Adrenal gland (tissue), 19 donors: ENCODE measurements at places on chromosomes 1 and 21. TPM values are rescaled to one million over a fixed set of nuclear protein-coding genes. Genes with fewer than 3 reads are reported as not detected.

GRCh38 chr1:157641177-157641576 is 43.3 kb upstream of the FCRL4 start:
- DNase-seq, result no peak
- no peaks in the 10 kb centered on the region for H3K36me3 ChIP-seq
- no peaks in the 10 kb centered on the region for H3K4me1 ChIP-seq
- H3K27ac ChIP-seq, result no peak overlapping the region
- H3K4me3 ChIP-seq, result no peak overlapping the region

GRCh38 chr1:157678721-157679120 is 21.8 kb downstream of the FCRL3 start:
- no peaks in the 10 kb centered on the region for H3K4me1 ChIP-seq
- H3K27me3 ChIP-seq, result peaks cover 5% of the 10 kb centered on the region
- DNase-seq, result no peak
- no peaks in the 10 kb centered on the region for H3K36me3 ChIP-seq

GRCh38 chr1:107058245-107059032 is 2.0 kb downstream of the PRMT6 start:
- H3K27me3 ChIP-seq, result no peaks in the 10 kb centered on the region
- no peak overlapping the region for H3K4me3 ChIP-seq
- H3K36me3 ChIP-seq, result no peaks in the 10 kb centered on the region
- peaks cover 11% of the 10 kb centered on the region for H3K4me1 ChIP-seq
- no peak overlapping the region for H3K27ac ChIP-seq
- DNase-seq, result no peak

DNA sequence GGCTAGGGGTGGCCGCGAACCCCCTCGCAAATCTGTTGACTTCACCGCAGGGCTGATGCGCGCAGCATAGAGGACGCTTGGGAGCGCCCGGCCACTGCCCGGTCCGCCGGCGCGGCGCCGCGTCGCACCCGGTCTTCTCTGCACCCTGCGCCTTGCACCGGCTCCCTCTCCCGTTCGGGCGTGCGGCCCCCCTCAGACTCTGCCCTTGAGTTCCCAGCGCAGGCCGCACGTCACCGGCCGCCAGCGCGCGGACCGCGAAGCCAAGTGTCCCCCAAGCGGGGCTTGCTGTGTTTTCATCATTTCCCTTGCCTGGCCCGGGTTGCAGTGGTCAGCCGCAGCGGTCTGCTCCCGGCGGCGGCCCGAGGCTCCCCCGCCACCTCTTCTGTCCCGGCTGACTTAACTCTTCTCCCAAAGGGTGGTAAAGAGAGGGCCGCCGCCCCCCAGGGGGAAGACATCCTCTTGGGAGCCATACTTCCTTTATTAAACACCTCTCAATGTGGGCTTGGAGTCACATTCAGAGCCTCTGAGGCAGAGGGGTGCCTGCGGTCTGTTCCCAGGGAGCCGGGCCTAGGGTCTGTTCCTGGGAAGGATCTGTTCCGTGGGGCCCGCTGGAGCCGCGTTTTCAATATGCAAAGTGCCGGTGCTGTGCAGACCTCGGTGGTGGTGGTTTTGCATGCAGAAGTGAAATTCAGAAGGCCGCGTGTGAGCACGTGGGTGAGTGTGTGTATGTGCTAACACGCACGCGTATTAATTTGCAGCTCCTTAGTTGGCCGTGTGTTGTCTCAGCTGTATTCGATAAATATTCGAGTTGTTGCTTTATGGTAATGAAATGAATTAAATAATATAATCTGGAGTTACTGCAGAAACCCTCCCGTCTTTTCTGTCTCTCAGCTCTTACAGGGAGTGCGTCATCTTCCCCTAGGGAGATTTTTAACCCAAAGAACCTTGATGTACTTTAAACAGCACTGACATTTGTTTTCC is 17.6 kb downstream of the PBX1 start:
- peaks cover 54% of the 10 kb centered on the region for H3K4me1 ChIP-seq
- H3K27ac ChIP-seq, result peak overlapping the region; percentile 69
- H3K27me3 ChIP-seq, result no peaks in the 10 kb centered on the region
- DNase-seq, result peak; percentile 64
- no peak overlapping the region for H3K4me3 ChIP-seq
- no peaks in the 10 kb centered on the region for H3K36me3 ChIP-seq

- H3K4me3 ChIP-seq, result no peak overlapping the region
- no peaks in the 10 kb centered on the region for H3K27me3 ChIP-seq
- no peak for DNase-seq
These were observed 10.8 kb downstream of the NTMT2 start for GRCh38 chr1:170156594-170156993.

GRCh38 chr1:92795166-92795565 is 10.3 kb upstream of the EVI5 start:
- H3K27ac ChIP-seq, result no peak overlapping the region
- no peak for DNase-seq

DNA sequence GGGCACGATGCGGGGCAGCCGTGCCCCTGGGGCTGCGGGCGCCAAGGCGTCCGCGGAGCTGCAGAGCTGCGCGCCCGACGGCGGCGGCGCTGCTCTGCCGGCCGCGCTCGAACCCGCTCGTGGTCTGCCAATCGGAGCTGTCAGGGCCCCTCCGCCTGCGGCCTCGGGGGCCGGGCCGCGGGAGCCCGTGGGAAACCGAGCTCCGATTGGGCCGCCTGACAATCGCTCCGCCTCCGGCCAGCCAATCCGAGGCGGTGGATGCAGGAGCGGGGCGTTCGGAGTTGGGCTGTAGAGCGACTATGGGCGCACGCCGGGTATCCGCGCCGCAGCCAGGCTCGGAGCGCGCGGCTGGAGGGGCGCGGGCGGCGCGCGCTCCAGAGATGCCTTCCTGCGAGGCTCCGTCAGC is 100.5 kb upstream of the SOD1 start:
- peaks cover 7% of the 10 kb centered on the region for H3K4me1 ChIP-seq
- H3K36me3 ChIP-seq, result no peaks in the 10 kb centered on the region
- no peak overlapping the region for H3K27ac ChIP-seq
- DNase-seq, result peak; percentile 71

DNA sequence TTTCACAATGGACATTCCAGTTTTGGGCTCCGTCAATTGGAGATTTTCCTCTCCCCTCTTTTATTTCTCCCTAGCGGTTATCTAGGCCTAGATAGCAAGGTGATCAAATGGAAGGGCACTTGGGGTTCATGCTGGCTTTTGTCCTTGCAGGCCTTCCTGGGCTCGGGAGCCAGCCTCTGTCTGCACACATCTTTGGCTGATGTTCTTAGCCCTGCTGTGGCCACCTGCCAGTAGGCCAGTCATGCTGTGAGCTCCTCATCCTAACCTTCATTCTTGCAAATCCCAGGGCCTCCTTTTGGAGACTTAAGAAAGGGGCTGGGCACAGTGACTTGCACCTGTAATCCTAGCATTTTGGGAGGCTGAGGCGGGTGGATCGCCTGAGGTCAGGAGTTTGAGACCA is 13.5 kb downstream of the TIE1 start:
- no peak overlapping the region for H3K4me3 ChIP-seq
- no peaks in the 10 kb centered on the region for H3K4me1 ChIP-seq
- no peak overlapping the region for H3K27ac ChIP-seq
- no peak for DNase-seq

- no peaks in the 10 kb centered on the region for H3K27me3 ChIP-seq
- H3K4me3 ChIP-seq, result no peak overlapping the region
- no peaks in the 10 kb centered on the region for H3K36me3 ChIP-seq
- peaks cover 15% of the 10 kb centered on the region for H3K4me1 ChIP-seq
These were observed 21.2 kb downstream of the ZYG11B start for GRCh38 chr1:52747450-52747849.

- no peaks in the 10 kb centered on the region for H3K36me3 ChIP-seq
- no peak overlapping the region for H3K27ac ChIP-seq
- H3K4me3 ChIP-seq, result no peak overlapping the region
- H3K27me3 ChIP-seq, result no peaks in the 10 kb centered on the region
- H3K4me1 ChIP-seq, result no peaks in the 10 kb centered on the region
These were observed 2.2 kb upstream of the GBP6 start for GRCh38 chr1:89361681-89362080.

DNA sequence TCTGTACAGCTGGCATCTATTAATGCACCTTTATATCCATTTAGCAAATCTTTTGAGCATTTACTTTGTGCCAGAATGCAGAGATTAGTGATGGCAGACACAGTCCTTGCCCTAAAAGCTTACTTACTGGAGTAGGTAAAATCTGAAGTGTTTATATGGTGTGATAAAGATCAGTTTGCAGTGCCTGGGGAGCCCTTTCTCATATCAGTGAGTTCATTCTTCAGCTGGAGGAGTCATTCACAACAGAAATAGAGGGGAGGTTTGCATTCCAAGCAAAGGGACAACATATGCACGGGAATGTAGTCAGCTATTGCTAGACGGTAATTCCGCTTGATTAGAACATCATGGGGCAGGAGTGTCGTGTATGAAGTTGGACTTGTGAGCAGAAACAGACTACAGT is 8.4 kb downstream of the SLC35F3 start:
- H3K27ac ChIP-seq, result no peak overlapping the region
- H3K4me1 ChIP-seq, result no peaks in the 10 kb centered on the region
- H3K36me3 ChIP-seq, result no peaks in the 10 kb centered on the region
- H3K27me3 ChIP-seq, result no peaks in the 10 kb centered on the region
- no peak for DNase-seq
- H3K4me3 ChIP-seq, result no peak overlapping the region

DNA sequence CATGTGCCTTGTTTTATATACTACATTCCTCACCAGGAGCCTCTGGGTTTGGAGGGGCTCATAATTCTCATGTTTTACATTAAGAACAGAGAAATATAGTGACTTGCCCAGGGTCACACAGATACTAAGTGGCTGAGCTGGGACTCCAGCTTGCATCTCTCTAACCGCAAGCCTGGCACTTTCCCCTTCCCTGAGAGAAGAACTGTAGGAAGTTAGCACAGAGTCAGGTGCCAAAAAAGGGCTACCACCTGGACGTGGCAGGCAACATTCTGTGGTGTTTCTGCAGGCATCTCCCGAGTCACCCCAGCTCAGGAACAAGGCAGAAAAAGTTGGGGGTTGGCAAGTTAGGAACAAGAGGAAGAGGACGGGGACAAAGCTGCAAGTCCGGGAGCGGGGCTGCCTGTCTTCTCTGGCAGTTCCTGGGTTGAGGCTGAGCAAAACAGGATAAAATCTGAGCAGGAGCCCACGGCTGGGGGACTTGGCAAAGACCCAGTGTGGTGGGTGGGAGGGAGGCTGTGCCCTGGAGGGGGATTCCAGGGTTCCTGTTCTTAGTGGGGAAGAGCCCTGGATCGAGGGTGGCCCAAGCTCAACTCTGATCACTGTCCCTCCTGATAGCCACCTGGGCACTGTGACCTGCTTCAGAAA is 9.8 kb downstream of the PLA2G5 start:
- DNase-seq, result no peak
- H3K27ac ChIP-seq, result no peak overlapping the region

DNA sequence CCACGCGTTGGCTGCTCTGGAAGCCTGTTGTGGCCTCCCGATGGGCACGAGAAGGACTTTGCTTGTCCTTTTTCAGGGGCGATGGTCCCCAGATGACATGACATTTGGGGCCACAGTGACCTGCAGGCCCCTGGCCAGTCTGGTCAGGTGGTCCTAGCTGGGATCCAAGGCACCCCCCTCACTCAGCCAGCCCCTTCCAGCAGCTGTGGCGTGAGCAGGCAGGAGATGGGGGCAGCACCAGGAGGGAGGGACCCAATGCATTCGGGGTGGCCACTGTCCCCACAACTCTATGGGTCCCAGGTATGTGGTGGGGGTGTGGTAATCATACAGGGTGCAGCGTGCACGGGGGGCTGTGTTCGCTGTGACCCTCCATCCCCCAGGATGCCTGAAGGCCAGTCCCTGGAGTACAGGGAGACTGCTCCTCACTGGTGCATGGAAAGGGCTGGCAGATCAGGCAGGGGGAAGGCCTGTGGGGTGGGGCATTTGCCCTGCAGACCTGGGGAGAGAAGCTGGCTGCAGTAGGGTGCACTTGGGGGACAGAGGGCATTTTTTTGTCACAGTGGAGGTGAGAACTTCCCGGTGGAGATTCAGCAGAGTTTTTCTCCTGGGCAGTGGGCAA is 31.7 kb downstream of the WNT3A start:
- no peak overlapping the region for H3K4me3 ChIP-seq
- H3K4me1 ChIP-seq, result no peaks in the 10 kb centered on the region
- no peak for DNase-seq
- no peak overlapping the region for H3K27ac ChIP-seq
- no peaks in the 10 kb centered on the region for H3K36me3 ChIP-seq
- H3K27me3 ChIP-seq, result peaks cover 30% of the 10 kb centered on the region

DNA sequence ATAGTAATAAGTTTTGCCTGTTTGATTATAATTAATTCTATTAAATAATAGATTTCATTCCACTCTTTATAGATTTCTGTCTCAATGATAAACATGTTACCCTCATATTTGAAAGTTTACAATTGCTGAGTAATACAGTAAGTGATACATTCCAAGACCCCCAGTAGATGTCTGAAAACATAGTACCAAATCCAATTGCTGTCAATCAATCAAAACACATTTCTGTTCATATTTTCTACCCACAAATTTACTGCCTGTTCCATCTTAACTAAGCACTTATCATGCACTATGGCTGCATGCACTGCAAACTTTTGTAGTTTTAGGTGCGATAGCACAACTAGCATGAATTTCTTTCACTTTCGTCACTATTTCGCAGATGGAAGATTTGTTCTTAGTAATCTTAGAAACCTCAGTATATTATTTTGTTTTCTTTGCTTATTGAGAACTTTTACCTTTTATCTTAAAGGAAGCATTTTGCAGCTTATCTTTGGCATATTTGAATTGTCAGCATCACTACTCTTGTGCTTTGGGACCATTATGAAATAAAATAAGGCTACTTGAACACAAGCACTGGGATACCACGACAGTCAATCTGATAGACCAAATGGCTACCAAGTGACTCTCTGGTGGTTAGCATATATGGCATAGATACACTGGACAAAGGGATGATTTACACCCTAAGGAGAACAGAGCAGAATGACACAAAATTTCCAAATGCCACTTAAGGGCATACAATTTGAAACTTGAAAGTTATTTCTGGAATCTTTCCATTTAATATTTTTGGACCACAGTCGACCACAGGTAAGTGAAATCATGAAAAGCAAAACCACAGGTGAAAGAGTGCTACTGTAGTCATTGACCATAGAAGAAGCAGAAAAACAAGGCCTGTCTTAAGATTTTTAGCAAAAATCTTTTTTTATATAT is 67.6 kb downstream of the RGS13 start:
- peaks cover 26% of the 10 kb centered on the region for H3K4me1 ChIP-seq
- no peak overlapping the region for H3K27ac ChIP-seq
- H3K27me3 ChIP-seq, result no peaks in the 10 kb centered on the region
- H3K36me3 ChIP-seq, result no peaks in the 10 kb centered on the region
- H3K4me3 ChIP-seq, result no peak overlapping the region
- no peak for DNase-seq

DNA sequence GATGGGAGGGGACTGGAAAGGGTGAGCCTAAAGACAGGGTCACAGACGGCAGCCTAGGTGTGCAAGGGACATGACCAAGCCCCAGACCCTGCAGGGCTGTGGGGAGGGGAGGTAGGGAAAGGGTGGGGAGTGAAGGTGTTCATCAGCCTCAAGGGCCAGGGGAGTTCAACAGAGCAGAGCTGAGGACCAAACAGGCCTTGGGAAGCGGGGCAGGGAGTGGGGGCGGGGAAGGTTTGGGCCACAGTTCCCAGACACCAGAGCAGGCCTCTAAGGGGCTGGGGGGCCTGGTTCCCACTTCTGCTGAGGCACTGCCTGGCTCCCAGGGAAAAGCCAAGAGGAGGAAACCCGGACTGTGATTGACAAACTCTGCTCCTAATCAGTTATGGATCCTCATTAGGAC is 456.3 kb downstream of the MATN1 start:
- no peaks in the 10 kb centered on the region for H3K4me1 ChIP-seq
- DNase-seq, result no peak
- H3K4me3 ChIP-seq, result no peak overlapping the region
- no peaks in the 10 kb centered on the region for H3K27me3 ChIP-seq

Gene C1QB
- total RNA-seq, result 554 TPM

Gene DTL
- total RNA-seq, result 0.68 TPM

Gene LAD1
- total RNA-seq, result 0.61 TPM

Gene S100A9
- total RNA-seq, result 232 TPM

Gene LRP8
- total RNA-seq, result 4.4 TPM

Gene ZNF697
- 6.6 TPM for total RNA-seq

Gene C2CD2
- 439 TPM for total RNA-seq

Gene PTPRC
- 33.0 TPM for total RNA-seq

Gene CRP
- not detected for total RNA-seq
